ENCODE measurements at places on chromosomes 2 and 18.

GRCh38 chr18:11274144-11274794, 124.9 kb upstream of the PIEZO2 start:
- DNase-seq = no peak

DNA sequence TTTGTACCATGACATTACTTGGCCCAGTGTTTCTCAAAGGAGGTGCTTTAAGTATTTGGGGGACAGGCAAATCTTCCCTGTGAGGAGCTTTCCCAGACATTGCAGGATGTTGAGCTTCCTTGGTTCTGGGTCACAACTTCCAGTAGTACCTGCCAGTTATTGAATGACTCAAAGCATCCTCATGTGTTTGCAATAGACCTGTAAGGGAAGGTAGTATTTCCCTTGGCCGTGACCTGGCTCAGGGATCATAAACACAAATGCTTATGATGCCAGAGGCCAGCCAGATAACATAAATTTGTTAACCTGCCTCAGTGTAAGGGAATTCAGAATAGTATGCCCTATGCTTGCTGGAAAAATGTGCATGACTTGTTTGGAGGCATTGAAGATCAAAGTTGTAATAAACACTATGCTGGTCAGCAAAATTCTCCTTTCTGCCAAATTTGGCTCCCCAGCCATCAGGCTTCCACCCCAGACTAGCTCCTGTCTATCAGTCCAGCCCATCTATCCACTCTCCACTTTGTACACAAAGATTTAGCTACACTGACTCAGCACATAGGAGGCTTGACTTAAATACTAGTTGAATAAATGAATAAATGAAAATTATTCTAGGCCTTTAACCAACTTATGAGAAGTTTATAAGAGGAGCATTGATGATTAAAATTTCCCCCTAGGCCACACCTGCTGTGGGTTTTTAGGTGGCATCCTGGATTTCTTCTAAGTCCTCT, 102.0 kb upstream of the EFEMP1 start:
- no peak for DNase-seq

DNA sequence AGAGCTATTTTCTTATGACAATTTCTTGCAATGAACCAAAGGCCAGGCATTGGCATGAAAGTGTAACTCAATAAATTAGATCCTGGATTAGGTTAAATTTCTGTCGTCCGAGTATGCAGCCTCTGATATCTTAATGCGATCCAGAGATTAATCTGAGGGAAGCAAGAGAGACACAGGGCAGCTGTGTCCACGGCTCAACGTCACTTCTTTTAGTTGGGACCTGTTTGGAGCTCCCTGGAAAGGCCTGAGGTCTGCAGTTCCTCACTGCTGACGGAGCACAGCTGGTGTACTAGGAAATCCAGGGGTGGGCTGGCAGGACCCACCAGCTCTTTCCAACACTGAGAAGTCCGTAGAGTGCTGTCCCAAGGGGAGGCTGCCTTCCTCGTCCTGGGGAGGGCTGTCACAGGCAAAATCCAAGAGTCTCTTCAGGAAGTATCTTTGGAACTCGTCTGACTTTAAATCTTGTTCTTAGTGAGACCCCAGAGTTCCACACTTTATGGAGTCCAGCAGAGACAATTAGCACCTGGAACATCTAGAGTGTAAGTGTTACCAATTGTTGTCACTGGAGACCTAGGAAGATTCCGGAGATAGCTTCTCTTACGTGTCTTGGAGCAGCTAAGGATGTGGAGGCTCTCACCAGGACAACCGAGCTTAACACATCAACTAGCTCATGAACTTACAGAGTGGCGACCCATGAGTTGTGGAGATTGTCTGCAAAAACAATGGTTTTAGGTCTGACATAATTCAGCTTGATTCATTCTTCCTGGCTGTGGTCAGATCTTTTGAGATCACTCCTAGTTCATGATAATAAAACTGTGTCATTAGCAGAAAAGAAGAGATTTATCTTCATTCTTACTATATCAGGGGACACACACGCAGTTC, 173.7 kb downstream of the ACKR3 start:
- DNase-seq = no peak

DNA sequence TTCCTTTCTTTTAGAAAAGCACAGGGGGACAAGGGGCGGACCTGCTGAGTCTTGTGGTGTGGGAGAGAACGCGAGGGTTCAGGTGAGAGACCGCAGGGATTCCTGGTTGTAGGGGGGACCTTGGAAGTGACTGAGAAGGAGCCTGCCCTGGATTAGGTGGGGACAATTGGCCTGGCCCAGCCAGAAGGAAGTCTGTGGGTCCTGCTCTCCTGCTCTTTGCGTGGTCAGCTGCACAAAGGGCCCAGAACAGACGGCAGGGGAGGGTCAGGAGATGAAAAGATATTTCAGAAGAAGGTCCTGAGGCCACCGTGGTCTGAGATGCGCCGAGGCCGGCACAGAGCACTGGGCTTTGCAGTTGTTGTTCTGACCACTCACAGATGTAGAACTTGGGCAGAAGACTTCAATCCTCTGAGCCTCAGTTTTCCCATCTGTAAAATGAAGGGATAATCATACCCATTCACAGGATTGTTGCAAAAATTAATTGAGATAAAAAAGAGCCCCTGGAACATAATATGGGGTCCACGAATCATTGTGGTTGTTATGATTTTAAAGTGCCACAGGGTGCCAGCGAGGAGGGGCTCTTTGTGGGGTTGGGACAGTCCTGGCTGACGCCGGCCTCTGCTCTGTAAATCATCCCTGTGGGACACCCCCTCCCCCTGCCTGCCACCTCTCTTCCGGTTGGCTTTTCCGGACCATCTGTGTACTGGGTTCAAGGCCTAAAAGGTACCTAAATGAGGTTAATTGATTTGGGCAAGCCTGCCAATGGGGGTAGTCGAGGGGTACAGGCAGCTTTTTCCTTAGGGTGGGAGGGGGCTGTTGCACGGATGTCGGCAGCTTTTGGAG, 1.8 kb downstream of the LPIN1 start:
- no peak for DNase-seq

GRCh38 chr2:215851082-215851481, 162.3 kb downstream of the MREG start:
- no peak for DNase-seq

DNA sequence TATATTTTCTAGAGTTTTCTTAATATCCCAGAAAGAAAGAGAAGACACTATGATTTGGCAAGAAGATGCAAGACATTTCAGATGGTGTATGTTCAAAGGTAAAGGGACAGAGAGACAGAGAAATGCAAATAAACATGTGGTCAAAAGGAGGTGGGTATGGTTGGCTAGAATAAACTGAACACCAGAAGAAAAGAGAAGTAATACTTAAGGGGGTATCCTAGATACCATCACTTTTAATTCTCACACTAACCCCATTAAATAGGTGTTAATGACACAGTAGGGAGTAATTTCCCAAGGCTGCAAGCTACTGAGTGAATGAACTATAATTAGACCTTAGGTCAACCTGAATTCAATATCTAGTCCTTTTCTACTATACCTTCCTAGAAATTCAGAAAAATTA, 111.2 kb upstream of the CD226 start:
- no peak for DNase-seq
